Cerebellar nuclear complex (tissue), 1 donor: ENCODE measurements at places on chromosomes 16 and 17.

DNA sequence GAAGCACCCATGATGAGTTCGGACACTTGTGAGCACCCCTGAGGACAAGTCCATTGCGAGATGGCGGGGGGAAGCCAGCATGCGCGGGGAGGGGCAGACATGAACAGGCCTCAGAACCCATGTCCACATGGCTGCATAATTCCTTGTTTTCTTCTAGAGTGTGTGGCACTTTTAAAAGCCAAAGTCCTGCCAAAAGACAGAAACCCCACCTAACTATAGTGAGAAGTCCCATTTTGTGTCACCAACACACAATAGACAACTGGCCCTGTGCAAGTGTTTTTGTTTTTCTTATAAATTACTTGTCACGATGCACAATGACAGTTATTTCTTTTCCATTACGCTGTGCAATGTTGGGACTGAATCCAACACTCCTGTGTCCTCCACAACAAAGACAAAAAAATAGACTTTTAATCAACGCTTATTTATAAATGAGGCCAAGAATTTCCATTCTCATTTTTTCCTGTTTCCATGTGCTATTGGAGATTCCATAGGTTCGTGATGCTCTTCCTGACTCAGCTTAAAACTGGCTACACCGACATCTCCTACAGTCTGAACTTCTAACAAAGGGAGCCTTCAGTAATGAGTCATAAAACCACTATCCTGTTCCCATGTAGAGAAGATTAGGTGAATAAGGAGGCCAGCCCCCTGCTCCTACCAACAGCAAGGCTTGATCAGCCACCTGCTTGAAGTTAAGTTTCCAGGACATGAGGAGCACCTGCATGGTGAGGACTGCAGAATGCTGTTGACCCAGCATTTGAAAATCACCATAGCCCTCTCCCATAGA, 98.9 kb downstream of the ZNF423 start:
- DNase-seq = no peak

GRCh38 chr16:86157616-86158247, 258.8 kb downstream of the IRF8 start:
- DNase-seq = no peak

DNA sequence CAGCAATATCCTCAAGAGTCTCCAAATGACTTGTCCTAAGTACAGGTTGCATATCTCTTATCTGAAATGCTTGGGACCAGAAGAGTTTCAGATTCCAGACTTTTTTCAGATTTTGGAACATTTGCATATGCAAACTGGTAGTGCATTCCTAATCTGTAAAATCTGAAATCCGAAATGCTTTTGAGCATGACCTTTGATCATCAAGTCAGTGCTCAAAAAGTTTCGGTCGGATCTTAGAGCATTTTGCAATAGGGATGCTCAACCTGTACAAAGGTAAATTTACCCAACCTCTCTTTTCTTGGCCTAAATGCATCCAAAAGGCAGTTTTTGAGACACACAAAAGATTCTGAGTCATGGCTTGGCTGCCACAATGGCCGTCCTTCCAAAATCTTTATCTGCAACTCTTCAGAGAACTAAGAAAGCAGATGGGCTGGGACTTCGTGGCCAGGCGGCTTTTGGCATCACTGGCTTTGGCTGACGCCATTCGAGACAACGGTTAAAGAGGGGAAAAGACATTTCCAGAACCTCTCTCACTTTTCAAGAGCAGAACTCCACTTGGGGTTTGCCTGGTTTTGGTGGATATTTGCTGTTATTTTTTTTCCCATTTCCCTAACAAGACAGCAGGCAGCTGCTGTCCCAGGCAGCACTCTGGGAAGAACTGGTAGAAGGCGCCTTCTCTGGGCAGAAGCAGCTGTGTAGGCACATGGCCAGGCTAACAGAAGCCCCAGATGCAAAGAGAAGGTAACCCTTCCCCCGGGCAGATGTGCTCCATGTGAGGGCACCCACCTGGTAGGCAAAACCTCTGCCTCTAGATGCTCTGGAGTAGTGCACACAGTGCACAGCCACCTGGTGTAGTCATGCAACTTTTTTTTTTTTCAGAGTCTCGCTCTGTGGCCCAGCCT, 8.9 kb downstream of the CPPED1 start:
- DNase-seq = no peak

- no peak for DNase-seq
Observed at GRCh38 chr17:27834571-27834970, 34.2 kb upstream of the NOS2 start.

DNA sequence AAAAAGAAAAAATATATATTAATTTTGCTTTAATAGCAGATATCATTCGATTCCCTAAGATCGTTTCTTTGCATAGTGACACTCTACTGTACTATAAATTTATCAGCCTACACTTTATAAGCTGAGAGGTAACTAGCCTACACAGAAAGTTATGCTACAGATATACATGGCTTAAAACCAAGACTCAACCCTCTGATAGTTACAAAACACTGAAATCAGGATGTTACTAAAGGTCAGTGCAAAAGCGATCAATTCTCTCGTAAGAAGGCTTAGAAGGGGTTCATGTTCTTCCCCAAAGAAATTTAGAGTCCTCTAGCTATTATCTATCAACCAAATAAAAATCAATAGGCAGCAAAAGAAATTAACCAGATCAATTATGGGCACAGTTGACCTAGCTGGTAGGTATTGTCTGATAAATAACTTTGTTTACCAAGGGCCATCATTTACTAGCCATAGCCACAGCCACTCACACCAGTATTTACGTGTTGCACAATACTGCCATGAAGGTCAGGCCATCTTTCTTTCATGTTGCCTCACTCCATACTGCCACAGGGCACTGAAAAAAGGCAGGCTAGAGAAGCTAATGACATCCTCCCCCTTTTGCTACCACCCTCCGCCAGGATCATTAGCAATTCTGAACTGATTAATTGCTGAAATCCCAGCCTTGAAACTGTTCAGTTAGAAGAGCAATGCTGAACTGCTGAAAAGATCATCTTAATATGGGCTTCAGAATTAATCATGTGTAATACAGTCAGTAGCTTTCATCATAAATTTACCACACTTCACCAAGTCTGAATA, 43.7 kb downstream of the RND2 start:
- DNase-seq = no peak

GRCh38 chr17:60107526-60108257, 29.0 kb upstream of the HEATR6 start:
- DNase-seq = no peak

GRCh38 chr17:42363767-42364585, 24.3 kb downstream of the STAT3 start:
- no peak for DNase-seq

DNA sequence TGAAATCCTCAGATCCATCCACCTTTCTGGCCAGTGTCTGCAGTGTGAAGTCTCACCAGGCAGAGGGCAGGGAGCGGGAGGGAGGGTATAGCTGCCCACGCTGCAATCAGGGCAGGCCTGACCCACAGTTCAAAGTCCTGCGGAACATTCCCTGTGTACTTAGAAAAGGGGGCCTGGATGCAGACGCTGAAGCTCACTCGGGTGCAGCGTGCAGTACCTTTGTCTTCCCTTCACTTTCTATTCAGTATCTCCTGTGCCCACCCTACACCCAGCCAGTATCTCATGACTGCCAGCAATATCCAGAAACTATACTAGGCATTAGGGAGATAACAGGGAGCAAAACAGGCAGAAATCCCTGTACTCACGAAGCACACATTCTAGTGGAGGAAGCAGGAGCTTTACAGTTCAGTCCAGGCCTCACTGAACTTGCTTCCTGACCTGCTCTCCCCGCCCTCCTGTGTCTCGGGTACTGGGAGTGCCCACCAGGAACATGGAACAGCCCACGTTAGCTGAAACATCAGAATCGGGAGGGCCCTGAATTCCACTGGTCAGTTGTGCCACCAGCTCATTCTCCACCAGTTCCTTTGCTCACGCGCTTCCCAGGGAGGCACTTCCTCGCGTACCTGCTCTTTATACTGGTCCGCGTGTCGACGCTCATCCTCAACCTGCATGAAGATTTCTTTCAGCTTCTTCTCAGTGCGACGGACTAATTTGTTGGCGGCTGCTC, 42.2 kb downstream of the NDEL1 start:
- DNase-seq = no peak
